ENCODE measurements at places on chromosomes 1 and 21.

DNA sequence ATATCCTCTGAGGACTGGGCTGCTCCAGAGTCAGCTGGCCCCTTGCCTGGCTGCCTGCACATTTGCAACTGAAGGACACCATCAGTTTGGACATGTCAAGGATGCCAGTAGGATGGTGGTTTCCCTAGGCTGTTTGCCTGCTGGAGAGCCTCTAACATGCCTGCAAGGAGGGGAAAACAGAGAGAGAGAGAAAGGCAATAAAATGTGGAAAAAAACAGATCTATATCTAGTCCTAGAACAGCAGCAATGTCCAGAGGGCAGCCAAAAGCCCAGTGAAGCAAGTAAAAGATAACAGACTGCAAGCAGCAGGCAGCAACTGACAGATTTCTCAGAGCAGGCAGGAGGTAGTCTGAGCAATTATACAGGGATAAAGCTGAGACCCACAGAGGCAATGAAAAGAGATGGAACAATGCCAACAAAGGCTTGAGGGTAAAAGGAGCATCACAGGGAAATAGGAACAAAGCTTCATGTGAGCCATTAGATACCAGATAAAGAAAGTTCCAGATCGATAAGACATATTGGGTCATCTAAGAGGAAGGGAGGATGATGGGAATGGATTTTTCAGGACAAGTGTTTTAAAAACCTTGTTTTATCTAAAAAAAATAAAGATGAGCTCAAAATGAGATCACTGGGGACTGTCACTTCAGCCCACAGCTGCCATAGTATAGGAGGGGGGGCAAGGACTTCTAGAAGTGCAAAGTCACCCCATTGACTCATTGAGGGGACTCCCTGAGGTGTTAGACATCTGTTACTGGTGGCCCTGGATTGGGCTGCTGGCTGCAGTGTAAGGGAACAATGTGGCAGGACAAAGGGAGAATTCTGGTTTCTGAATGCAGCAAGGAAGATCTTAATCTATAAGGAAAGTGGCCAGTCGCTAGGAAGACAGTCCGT, 38.6 kb upstream of the GADD45A start:
- DNase-seq: no peak

DNA sequence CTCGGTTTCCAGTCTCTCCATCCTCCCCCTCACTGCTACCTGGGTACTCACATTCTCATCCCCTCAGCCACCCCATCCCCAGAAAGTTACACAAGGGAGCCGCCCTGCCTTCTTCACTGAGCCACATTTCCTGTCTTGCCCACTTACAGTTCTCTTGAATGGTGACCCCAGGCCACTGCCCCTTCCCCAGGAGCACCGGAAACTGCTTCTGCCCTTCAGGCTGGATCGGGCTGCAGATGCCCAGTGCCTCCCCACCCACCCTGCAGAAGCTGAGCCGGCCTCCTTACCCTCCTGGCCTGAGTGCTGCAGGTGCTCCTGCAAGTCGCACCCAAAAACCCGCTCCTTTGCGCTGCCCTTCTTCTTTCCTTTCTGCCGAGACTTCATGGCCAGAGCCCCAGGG, 450 bp downstream of the ARHGAP30 start:
- DNase-seq: no peak

GRCh38 chr1:232834066-232834465, 28.9 kb downstream of the MAP10 start:
- no peak for DNase-seq

- no peak for DNase-seq
Measured at GRCh38 chr1:208606959-208607358, 362.8 kb upstream of the PLXNA2 start.

GRCh38 chr1:42739753-42740700, at the start of gene CLDN19:
CLDN19 (minus strand) TSS chr1:42740236; CDS start chr1:42740063, 173 bp downstream.
- DNase-seq: no peak

GRCh38 chr1:38973659-38974437, 17.2 kb upstream of the AKIRIN1 start:
- no peak for DNase-seq

DNA sequence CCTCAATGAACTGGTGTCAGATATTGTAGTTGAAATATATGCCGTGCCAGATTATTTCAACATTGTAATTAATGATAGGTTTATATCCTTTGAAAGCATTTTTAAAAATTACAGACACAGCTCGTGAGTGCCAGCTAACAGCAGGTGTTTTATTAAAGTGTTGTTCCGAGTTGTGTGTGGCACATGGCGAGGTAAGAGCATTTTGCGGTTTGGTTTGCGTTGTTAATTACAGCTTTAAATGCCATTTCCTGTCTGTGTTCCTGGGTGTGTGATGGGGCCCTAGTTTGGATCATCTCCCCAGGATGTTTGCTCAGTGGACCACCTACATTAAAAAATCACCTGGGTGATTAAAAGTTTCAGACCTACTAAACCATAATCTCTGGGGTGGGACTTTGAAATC, 97.4 kb downstream of the PRDM2 start:
- DNase-seq: no peak

DNA sequence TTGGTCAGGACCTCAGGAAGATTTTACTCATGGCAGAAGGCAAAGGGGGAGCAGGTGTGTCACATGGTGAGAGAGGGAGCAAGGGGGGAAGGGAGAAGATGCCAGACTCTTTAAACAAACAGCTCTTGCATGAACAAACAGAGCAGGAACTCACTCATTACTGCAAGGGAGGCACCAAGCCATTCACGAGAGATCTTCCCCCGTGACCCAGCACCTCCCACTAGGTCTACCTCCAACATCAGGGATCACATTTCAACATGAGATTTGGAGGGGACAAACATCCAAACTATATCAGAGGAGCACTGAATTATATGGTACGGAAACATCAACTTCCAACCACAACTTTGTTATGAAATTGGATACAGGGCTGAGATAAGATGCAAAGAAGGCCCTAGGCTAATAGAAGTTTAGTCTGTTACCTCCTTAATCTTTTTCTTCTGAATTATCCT, 164.9 kb downstream of the ST6GALNAC3 start:
- DNase-seq: no peak

DNA sequence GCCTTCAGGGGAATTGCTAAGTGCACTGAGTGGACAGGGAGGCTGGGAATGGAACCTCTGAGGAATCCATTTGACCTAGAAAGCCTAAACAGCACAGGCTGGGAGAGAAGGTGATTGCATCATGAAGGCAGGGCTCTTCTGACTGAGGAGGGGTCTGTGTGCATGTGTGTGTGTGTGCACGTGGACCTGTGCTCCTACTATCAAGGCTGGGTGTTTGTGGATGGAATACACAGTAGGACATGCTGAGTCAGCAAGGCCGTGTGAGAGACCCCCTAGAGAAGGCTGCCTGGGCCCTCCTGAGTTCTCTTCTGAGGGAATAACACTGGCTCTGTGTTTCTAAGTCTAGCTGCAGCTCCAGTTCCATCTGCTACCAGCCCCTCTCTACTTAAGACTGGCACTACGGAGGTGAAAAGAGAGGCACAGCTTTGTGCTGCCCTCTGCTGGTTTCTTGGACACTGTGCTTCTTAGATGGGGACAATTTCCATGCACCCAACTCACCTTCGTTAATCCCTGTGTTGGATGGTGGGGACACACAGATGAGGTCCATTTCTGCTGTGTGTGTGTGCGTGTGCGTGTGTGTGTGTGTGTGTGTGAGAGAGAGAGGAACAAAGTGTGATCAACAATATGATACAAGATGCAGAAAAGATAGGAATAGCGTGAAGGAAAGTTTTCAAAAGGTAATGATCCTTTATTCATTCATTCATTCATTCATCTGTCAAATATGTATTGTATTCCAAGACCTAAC, 6.2 kb upstream of the EFCAB14 start:
- DNase-seq: peak; percentile 68

- no peak for DNase-seq
Measured at GRCh38 chr1:201538612-201539551, at the start of gene NAV1. NAV1 (plus strand) TSS chr1:201539127; CDS start chr1:201622885, 83,758 bp downstream.

DNA sequence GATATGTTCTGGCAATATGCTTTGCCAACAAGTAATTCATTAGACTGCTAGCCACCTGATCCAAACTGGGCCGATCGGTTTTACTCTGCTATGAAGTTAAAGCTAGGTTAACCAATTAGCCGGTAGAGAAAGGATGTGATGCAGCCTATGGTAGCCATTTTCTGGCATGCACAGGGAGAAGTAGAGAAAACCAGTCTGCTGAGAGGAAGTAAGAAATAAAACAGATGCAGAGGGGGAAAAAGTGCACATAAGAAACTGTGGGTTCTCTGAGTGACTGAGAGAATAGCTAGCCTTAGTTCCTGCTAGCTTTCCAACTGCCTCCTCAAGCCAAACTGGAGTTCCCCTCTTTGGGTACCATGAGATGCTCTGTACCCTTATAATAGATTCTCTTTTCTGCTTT, 52.8 kb downstream of the ARID4B start:
- DNase-seq: no peak

DNA sequence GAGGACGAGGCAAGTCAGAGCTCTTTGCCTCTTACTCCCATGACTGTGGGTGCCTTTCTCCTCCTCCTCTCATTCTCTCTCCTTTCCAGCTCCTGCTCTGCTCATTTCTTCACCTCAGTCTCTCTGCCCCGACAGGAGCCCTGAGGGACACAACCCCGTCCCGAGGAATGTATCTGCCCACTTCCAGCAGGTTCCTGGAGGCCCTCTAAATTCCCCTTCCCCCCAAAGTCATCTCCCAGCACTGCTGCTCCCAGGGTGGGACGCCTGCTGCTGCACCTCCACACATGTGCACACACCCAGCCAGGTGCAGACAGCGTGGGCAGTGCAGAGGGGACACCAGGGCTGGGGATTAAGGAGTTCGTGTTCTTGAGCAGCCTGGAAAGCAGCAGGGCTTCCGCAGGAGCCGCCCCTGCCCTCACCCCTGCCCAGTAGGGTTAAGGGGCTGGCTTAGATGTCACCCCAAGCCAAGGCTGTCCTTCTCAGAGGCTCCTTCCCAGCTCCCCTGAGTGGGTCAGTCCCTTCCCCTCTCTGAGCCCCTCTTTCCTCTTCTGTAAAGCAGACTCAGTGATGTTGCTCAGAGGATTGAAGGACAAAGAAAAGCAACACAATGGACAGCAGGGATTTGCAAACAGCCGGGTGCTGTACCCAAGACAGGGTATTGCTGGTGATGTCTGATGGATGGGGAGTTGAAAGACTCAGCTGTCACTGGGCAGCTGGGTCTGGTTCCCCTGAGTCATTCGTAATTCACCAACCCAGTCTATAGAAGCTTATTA, 346.0 kb downstream of the MATN1 start:
- no peak for DNase-seq

DNA sequence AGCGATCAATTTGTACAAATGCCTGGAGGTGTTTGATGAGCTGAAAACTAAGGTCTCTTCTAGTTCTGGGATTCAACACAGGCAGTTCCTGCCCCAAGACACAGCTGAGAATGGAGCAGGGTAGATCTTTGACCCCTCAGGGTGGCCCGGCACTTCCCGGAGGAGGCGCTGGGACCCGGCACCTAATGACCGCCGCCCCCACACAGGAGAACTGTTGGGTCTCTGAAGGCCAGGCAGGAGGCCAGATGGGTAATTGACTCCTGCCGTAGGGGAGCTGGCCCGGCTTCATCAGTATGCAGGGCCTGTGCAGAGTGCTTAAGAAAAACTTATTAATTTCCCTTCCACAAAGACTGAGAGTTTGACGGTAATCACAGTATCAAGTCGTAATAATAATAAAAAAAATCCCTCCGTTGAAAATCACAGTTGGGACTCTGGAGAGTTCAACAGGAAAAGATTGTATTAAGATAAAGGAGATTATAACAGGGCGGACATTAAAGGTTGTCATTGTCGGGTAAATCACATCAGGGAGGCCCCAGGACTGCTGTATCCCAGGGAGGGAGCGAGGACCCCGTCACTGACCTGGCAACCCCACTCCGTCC, 51.7 kb downstream of the UBIAD1 start:
- no peak for DNase-seq
